ENCODE measurements at places on chromosomes 6 and 20. TPM values are rescaled to one million over a fixed set of nuclear protein-coding genes. Genes with fewer than 3 reads are reported as not detected.

KIF6 gene
- total RNA-seq, result 0.53 TPM

PSORS1C2 gene
- 0.78 TPM for total RNA-seq

LAMA5 gene
- total RNA-seq, result 329 TPM

SYNJ2 gene
- total RNA-seq, result 12.4 TPM

TPD52L2 gene
- 87.2 TPM for total RNA-seq

AKAP12 gene
- 65.0 TPM for total RNA-seq

Measured in WTC11 (cell line).